ENCODE measurements at places on chromosomes 12 and 14. TPM values are rescaled to one million over a fixed set of nuclear protein-coding genes. Genes with fewer than 3 reads are reported as not detected.

HOXC6 gene
- total RNA-seq = not detected

HHIPL1 gene
- 3.4 TPM for total RNA-seq

CALM1 gene
- total RNA-seq = 535 TPM

DNA sequence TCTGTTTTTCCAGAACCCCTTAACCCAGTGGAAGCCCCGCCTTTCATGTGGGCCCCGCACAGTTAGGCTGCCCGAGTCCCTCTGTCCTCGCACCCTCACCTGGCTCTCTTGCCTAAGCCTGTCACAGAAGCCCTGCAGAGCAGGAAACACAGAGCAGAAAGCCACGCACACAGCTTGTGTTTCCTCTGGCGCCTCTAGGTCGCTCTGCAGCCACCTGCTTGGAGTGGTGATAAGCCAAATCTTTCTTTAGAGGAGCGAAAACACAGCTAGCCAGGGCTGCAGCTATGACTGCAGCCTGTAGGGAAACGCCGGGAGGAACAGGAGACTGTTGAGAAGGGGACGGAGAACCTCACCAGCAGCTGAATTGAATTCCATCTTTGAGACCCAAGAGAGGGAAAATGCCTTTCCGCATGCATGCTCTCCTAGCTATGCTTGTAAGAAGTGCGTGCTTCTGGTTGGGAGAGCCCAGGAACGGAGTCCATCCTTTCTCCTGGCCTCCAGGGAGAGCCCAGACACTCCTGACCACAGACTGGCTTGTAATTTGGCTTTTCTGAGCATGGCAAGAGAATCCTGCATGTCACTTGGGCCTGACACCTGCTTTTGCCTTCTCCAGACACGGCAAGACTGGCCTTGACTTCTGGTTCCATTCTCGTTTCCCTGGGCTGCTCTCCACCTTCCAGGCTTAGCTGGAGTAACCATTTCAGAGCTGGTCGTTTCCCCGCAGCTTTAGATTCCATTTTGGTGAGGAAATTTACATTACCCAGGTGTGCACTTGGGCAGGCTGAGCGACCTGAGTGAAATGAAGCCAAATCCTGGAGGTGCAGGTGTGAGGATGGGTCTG is 301.6 kb downstream of the CACNA1C start:
- DNase-seq = peak; percentile 40

DNA sequence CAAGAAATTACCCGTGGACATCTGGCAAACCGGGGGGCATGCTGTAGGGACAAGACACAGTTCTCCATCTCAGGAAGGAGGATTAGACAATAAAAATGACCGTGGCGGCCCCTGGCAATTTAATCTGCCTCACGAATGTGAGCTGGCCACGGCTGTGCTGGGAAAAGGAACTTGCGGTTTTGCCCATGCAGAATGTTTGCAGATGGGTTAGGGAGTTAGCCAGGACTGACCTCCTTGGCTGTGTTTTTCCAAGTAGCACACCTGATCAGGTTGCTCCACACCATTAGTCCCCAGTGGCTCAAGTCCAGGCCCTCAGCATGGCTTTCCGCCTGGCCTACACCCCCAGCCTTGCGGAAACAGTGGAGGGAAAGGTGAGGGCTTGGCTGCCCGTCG is 20.8 kb downstream of the TPCN1 start:
- no peak for DNase-seq

DNA sequence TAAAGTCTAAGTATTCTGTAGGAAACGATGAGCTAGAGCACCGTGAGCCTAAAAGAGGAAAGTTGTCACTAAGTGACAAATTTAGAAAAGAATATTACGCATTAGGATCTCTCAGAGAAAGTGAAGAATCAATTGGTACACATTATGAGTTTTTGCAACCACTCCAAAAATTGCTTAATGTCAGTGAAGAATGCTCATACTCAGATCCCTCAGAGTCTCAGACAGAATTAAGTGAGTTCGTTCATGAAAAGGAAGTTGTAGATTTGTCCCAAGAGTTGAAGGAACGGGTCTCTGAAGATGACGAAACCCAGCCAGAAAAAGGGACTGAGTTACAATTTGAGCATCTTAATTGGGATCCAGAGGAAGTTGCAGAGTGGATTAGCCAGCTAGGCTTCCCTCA is 1.5 kb downstream of the SAMD15 start:
- DNase-seq = no peak

GRCh38 chr14:27427796-27428195 is 830.0 kb upstream of the NOVA1 start:
- no peak for DNase-seq

- DNase-seq = no peak
Observed at GRCh38 chr12:66744956-66745383, 66.1 kb upstream of the GRIP1 start.

GRCh38 chr12:3196488-3196887 is 119.3 kb downstream of the TSPAN9 start:
- no peak for DNase-seq

- no peak for DNase-seq
Observed at GRCh38 chr14:61202124-61202523, 79.0 kb downstream of the TMEM30B start.

DNA sequence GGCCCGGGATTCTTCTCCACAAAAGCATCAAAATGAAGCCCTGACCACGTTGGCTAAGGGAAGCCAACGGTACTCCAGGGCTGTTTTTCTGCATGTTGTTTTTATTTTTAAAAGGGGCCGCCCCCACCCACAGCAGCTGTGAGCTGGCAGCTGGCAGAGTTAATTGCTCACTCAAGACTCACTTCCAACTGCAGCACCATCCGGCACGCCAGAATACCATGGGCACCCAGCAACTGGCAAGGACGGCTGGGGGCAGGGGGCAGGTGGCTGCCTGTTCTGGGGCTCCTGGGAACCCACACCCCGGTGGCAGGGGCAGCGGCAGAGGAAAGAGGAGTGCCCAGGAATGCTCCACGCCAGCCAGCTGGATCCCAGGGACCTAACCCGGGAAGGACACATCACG is 44.3 kb downstream of the NCOR2 start:
- DNase-seq = no peak

GRCh38 chr12:131773582-131774221 is 54.5 kb upstream of the MMP17 start:
- DNase-seq = peak; percentile 84
